ENCODE measurements at places on chromosomes 2 and 18.
A peak's percentile ranks its signal among the peaks of the same experiment; 100 is the strongest.

- DNase-seq: no peak
Observed at GRCh38 chr2:173854840-173855239, 110.3 kb downstream of the SP3 start.

DNA sequence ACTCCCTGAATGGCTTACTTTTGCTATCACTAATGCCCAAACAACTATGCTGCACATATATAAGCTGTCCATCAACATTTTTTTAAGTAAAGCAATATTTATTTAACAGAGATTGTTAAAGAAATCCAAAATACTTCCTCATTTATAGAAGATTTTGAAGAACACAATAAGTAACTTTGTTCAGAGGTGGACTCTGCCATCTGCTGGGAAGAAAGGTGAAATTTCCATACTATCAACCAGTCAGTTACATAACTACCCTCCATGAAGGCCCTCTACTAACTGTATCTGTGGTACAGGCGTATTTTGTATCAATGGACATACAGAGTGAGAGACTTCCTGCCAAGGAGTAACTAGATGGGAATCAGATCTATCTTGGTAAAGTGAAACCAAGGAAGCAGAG lies 106.0 kb downstream of the DTNB start:
- no peak for DNase-seq

GRCh38 chr2:63738019-63738418 lies 103.7 kb upstream of the UGP2 start:
- DNase-seq: no peak

- DNase-seq: no peak
Observed at GRCh38 chr2:151862700-151863099, 34.5 kb upstream of the ARL5A start.

DNA sequence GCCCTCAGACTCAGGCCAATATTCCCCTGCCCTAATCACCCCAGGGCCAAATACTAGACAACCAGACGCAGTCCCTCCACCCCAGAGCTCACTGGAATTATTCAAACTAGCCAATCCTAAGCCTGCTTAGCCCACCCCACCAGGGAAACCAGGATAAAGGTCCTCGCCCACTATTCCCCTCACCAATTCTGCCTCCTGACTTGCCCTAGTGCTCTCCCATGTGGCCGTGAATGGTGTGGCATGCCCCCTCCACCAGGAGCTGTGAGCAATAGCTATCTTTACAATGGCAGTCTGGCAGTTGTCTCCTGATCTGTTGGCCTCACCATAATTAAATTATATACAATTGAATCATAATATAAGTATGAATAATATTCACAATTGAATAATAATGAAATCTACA lies 42.3 kb downstream of the FAM124B start:
- DNase-seq: no peak

DNA sequence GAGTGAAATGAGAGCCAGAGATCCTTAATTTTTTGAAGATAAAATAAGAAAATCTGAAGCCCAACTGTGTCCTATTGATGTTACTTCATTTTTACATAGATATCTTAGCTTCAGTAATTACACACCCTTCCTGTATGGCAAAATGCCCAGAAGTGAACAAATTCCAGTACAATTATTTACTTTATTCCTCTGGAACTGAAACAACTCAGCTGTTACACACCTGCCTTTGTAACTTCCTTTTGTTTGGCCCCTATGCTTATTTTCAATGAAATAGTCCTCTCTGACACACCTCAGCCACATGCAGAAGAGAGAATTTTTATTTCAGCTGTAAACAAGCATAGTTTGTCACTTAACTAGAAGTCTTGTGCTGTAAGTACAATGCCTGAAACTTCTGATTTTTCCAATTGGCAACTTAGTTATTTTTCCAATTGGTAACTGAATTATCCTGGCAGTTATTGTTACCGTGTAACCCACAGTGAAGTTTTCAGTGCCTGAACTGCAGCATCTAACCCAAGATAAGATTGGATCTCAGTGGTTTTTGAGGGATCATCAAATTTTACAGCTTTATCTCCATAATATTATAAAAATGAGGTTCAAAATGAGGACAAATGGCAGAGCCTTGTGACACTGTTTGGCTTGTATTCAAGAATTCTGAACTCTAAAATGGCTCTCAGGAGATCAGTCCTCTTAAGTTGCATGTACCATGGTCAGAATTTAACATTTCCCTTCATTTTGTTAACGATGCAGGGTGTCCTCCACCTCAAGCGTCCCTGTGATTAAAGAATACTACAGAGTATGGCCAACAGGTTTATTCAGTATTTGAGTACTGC lies 82.6 kb downstream of the PKP4 start:
- no peak for DNase-seq

DNA sequence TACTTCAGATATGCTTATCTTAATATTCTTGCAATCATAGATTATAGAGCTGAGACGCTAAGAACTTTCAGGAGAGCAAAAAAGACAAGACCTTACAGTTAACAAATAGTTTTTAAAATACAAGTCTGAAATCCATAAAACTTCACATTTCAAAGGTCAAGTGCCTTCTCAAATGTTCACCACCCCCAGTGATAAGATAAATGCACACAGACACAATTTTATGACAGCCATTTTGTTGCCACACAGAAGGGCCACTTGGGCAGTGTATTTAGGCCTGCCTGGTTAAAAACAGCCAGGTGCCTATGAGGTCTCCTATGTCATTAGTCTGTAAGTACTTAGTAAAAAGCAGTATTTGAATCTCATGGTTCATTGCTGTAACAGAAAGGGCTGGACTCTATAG lies 8.1 kb upstream of the PSTPIP2 start:
- no peak for DNase-seq

GRCh38 chr2:175170659-175171304 lies 2.8 kb upstream of the ATF2 start:
- no peak for DNase-seq

- no peak for DNase-seq
Observed at GRCh38 chr2:214730800-214731407, 78.6 kb downstream of the BARD1 start.

GRCh38 chr2:206740800-206741199 lies 22.6 kb upstream of the DYTN start:
- DNase-seq: no peak

DNA sequence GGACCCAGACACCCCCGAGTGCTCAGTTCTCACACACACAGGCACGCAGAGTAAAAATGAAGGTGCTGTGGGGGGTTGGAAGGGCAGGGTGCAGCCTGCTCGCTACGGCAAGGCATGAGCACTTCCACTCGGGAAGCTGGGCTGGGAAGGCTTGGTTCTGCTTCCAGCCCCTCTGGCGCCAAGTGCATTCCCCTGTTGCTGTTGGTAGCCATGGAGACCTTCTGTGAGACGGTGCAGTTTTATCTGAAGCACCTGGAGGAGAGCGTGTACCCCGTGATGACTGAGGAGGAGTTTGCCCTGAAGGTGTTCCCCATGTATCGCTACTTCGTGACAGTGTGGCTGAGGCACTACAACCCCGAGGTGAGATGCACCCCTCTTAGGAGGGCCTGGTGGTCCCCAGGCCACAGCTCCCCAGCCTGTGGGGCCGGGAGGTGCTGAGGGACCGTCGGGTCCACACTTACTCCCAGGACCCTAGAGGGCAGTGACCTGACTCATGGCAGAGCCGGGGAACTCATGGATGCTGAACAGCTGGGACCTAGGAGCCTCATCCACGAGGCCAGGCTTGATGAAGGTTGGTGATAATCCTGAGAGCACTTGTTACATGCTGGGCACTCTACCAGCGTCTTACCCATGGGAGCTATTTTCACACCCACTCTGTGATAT lies 15.5 kb downstream of the MROH2A start:
- DNase-seq: peak; percentile 30

DNA sequence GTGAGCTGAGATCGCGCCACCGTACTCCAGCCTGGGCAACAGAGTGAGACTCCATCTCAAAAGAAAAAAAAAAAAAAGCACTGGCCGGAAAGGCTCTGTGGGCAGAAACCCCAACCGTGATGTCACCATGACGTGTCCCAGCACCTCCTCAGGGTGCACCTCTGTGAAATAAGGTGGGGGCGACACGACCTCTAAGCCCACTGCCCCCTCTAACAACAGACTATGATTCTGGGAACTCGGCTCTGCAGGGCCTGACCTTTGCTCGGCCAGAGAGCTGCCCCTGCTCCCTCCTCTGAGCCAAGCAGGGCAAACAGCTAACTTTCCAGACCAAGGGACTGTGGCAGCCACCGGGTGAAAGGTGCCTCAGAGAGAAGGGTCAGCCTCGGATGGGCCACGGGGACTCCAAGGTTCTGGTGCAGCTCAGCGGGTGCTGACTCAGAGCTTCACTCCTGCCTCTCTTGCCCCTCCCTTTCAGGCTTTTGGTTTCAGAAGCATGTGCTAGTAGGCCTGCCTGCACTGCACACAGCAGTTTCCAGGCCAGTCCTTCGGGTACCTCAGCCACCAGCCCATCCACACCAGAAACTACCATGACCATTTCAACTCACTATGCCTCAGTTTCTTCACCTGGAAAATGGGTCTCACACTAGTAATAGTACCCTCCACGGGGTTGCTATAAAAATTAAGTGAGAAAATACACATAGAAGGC lies 8.0 kb downstream of the TMBIM1 start:
- no peak for DNase-seq

DNA sequence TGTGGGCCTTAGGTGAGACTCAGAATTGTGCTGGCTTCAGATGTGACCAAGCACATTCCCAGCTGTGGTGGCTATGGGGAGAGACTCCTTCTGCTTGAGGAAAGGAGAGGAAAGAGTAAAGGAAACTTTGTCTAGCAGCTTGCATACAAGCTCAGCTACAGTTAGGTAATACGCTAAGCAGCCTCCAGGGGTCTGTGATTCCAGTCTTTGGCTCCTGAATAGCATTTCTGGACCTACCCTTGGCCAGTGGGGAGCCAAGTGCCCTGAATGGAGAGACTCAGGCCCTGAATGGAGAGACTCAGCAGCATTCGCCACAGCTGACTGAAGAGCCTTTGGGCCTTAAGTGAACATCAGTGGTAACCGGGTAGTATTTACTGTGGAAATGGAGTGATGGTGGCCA lies 227.4 kb upstream of the CDH7 start:
- DNase-seq: no peak

GRCh38 chr18:8400825-8401224 lies 208.4 kb upstream of the RAB12 start:
- DNase-seq: no peak

DNA sequence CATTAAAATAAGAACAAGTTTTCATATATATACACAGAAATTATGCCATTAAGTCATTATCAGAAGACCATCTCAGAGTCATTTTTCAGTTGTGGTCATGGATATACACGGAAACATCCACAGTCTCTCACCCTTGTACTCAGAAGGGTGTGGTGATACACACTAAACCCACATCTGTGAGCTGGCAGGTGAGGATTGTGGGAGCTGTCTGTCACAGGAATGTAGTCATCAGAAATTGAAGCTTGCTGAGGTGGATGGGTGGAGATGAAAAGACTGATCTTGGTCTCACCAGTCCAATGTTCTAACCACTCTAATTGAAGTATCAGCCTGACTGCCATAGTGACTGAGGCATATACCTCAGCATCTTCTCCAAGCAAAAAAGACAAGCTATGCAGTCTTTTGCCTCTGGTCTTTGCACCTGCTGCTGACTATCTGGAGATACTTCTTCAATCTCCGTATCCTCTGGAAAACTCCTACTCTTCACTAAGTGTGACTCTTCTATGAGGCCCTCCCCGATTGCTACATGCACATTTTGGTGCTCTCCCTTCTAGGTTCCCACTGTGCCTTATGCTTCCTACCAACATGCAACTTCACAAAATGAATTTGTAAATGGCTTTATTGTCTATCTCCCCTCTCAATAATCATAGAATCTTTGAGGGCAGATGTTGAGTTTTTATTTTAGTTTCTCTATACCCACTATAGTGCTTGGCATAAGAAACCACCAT lies 232.8 kb downstream of the DYM start:
- DNase-seq: no peak

- no peak for DNase-seq
Observed at GRCh38 chr18:9758624-9759075, 50.5 kb downstream of the RAB31 start.

DNA sequence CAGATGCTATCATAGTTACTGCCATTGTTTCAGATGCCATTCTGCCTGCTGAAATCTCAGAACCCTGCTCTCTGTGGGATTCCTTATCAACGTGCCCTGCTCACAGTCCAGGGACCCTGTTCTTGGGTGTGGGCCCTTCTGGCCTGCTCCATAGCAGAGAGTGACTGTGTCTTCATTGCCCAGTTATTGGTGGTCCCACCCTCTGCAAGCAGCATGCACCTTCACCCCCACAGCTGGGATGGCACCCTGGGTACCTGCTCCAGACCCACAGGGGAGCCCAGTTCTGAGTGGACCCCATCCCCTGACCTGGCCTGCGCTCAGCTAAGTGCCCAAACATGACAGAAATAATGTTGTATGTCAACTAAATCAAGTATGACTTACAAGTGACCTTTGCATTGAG lies 36.6 kb downstream of the SMIM21 start:
- DNase-seq: no peak

DNA sequence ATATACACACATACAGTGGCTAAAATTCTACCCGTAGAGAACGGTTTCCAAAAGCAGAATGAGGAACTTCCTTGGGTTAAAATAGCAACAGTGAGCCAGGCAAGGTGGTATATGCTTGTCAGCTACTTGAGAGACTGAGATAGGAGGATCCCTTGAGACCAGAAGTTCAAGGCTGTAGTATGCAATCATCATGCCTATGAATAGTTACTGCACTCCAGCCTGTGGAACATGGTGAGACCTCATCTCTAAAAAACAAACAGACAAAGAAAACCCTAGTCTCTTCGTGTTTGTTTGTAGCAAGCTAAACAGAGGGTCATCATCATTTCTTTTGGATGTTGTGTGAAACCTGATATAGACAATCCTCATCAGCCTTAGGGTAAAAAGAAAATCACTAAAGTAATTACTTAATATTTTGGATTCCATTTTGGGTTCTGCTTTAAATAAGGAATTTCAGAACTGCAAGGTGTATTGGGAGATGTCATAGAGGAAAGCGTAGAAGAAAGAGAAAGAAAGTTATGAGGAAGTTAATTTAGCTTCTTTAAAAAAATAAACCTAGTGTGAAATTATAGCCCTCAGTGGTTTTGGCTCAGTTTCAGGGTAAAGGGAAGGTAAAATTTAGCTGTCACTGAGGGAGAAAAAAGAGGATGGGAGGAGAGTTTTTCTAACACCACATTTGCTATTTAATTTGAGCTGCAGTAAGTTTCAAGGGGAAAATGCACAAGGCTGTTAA lies 46.5 kb downstream of the PLEK start:
- DNase-seq: no peak

Data from mesothelial cell of epicardium (in vitro differentiated cells).